ENCODE measurements at places on chromosomes 12 and 14.

GRCh38 chr14:51521764-51522163 is 129.9 kb upstream of the FRMD6 start:
- DNase-seq, result no peak

- no peak for DNase-seq
These were observed 75.8 kb upstream of the CNTN1 start for GRCh38 chr12:40616383-40616915.

DNA sequence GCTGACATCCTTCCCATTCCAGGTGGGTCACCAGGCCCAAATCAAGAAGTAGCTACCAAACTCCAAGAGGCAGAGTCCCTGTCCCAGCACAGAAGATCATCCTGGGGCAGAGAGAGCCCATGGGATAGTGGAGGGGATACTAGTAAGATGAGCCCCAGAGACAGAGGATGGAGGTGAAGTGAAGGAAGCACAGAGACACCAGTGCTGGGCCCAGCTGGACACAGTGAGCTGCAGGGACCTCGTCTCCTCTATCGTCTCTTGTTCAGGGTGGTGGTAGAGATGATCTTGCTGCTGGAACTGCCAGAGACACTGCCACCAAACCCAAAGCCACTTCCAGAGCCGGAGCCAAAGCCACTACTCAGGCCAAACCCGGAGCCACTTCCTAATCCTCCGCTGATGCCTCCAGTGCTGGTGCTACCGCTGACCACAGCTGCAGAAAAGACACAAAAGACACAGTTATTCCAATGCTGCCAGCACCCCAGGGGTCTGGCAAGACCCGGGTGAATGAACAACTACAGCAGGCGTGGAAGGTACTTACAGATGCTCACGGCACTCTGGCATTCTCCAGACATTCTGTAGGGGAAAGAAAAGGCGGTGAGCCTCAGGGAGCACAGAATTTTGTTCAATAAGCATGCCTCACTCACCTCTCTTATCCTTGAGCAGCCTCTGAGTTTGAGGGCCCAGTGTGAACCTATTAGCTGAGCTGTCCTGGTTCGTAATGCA is 6.9 kb downstream of the KRT4 start:
- DNase-seq, result no peak

DNA sequence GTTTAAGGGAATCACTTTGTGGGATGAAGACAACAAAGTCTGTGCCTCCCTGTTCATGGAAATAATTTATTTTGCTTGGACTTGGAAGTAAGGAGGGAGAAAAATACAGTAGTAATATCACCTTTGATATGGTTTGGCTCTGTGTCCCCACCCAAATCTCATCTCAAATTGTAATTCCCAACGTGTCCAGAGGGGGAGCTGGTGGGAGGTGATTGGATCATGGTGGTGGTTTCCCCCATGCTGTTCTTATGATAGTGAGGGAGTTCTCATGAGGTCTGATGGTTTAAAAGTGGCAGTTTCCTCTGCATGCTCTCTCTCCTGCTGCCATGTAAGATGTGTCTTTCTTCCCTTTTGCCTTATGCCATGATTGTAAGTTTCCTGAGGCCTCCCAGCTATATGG is 460.7 kb downstream of the NOVA1 start:
- no peak for DNase-seq

DNA sequence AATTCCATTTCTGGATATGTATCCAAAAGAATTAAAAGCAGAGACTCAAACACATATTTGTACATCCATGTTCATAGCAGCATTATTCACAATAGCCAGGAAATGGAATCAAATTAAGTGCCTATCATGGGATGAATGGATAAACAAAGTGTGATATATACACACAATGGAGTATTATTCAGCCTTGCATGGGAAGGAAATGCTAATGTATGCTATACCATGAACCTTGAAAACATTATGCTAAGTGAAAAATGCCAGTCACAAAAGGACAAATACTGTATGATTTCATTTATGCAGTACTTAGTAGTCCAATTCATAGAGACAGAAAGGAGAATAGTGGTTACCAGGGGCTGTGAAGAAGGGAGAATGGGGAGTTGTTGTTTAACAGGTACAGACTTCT is 32.1 kb upstream of the CSRNP2 start:
- DNase-seq, result no peak

DNA sequence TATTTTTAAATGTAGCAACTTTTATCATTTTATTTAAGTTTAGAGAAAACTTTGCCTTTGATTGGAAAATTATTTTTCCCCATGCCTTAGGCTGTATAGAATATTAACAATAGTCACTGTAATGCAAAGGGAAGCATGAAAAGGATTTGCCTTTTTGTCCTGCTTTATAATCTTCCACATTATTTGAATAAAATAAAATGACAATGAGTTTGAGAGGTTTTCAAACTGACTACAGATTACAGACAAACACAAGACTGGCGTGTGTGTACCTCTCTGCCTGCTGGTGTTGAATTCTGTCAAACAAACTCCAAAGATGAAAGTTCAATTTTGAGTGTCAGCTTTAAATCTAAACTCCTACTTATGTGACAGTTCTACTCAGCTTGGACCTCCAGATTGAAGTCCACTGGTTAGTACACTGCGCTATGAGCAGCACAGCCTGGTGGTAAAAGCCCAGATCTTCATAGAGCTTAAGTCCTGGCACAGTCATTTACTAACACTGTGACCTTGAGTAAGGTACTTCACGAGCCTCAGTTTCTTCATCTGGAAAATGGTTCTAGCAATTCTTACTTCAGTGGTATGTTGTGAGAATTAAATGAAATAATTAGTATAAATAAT is 98.3 kb upstream of the CPNE8 start:
- DNase-seq, result no peak

- no peak for DNase-seq
These were observed 68.9 kb downstream of the ZNF641 start for GRCh38 chr12:48281811-48282210.

GRCh38 chr12:114275086-114275485 is 130.9 kb downstream of the TBX5 start:
- no peak for DNase-seq

- DNase-seq, result no peak
These were observed 3.3 kb downstream of the KRT18 start for GRCh38 chr12:52952076-52952801.

- DNase-seq, result no peak
These were observed 19.0 kb upstream of the HNF1A start for GRCh38 chr12:120959111-120959878.

- no peak for DNase-seq
These were observed 83.6 kb downstream of the ANO2 start for GRCh38 chr12:5861416-5861815.

DNA sequence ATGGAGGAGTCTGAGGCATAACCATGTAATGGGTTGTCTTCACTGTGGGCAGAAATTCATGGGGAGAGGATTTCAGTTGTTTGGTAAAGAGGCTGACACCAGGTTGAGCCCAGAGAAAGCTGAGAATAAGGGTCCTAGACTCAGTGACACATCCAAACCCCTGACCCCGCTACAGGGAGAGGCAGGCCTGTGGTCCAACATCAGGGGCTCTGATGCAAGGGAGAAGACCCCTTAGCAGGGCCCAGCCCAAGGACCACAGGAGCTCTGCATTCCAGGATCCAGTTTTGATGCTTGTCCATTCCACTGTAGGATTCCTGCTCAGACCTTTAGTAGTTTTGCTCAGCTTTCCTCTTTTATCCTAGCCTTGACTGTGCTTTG is 15.5 kb downstream of the GPR68 start:
- no peak for DNase-seq

- DNase-seq, result no peak
These were observed 125.5 kb upstream of the SLC35F4 start for GRCh38 chr14:57991353-57991752.

GRCh38 chr14:91893669-91894068 is 26.3 kb upstream of the TC2N start:
- no peak for DNase-seq

- no peak for DNase-seq
These were observed 1.3 kb downstream of the TMEM233 start for GRCh38 chr12:119594772-119595445.

DNA sequence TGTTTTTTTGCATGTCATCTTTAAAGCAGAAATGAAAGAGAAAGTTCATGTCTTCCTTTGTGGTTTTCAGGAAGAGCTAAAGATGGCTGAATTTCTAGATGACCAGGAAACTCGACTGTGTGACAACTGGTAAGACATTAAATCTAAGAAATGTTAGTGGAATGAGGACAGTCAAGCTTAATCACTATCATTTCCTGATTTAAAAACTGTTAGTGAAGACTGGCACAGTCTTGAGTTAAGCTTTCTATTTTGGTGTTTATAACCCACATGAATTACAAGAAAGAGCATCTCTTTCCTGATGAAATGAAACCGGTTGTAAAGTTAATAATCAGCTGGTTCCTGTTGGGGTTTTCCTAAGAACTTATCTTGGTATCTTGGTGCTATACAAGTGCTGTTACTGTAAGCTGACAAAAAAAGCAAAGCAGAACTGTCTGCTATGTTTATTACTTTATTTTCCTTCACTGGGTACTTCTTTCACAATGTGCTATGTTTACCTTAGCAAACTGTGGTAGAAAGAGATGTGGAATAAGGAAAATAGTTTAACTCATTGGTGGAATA is 5.2 kb downstream of the TRAFD1 start:
- no peak for DNase-seq

DNA sequence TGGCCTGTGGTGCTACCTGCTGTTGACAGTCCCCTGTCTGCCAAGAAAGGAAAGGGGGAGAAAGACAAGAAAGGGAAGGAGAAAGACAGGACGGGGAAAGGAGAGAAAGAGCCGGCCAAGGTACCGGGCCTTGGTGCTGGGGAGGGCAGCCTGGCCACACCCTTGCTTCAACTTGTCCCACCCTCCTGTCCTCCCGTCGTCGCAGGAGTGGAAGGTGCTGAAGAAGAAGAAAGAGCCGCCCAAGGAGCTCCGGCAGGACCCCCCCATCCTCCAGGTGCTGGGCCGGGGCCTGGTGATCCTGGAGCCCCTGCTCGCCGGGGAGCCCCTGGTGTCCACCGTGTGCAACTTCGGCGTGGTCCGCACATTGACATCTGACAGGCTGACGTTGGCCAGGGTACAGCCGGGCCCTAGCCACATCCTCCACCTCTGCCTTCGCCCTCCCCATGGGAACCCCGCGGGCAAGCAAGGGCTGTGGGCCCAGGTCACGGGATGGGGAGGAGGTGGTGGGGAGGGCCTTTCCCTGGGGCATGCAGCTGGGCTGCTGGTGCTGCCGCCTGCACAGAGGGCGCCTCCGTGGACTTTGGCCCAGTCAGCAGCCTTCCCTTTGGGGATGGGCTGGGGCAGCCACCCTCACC is 2.9 kb upstream of the B3GNT4 start:
- DNase-seq, result no peak

- no peak for DNase-seq
These were observed 24.0 kb upstream of the ZDHHC17 start for GRCh38 chr12:76739896-76740295.

GRCh38 chr14:99730876-99731546 is 46.9 kb downstream of the CYP46A1 start:
- DNase-seq, result no peak

GRCh38 chr12:113936460-113936859 is 29.7 kb downstream of the RBM19 start:
- DNase-seq, result no peak

DNA sequence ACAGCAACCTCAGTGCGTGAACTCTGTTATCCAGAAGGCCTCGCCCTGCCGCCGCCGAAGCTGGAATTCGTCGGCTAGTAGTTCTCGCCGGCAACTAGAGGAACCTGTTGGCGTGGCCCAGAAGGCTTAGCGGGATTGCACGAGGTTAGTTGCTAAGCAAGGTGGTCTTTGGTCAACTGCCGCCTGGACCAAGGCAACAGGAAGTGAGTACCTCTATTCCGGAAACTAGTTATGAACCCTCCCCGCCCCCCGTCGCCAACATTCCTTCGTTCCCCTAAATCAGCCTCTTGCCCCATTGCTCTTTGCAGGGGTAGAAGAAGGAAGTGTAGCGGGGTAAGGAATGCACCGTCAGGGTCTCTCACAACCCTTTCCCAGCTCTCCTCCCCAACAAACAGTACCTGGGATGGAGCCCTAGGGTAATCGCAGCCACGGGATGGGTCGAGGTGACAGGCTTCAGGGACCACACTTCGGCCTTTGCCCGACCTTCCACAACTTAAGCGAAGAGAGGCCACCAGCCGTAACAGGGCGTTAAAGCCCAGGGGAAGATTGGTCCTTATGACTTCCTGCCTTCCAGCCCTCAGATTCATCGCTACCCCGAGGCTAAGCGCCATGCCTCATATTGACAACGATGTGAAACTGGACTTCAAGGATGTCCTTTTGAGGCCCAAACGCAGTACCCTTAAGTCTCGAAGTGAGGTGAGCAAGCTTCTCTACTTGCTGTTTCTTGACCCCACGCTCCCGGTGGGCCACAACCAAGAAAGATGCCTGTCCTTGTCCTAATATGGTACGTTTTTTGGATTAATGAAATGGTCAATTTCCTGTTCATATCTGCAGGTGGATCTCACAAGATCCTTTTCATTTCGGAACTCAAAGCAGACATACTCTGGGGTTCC is at the start of gene GMPR2:
GMPR2 (plus strand) TSS at position 285 of the 893 bp plus-strand sequence; CDS start at position 610, 325 bp downstream.
- DNase-seq, result no peak

- DNase-seq, result no peak
These were observed 47.2 kb downstream of the RPH3A start for GRCh38 chr12:112838731-112839130.

- no peak for DNase-seq
These were observed 256.1 kb downstream of the NAV3 start for GRCh38 chr12:78086553-78087362.

DNA sequence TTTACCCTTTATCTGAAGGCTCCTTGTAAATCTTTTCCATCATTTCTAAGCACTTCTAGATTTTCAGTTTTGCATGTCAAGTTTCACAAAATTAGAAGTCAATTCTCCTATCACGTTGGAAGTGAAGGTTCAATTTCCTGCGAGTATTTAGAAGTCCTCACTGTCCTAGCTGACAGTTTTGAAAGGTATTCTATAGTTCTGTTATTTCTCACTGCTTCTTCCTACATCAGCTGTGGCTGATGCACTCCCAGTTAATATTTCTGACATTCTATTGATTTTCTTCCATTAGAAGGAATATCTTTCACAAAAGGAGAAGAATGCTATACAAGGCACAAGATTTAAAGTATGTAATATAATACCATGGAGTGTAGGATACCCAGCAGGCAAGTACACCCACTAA is 15.8 kb upstream of the TMCC3 start:
- DNase-seq, result no peak

- DNase-seq, result no peak
These were observed 22.3 kb downstream of the PLEKHG3 start for GRCh38 chr14:64726585-64726890.

DNA sequence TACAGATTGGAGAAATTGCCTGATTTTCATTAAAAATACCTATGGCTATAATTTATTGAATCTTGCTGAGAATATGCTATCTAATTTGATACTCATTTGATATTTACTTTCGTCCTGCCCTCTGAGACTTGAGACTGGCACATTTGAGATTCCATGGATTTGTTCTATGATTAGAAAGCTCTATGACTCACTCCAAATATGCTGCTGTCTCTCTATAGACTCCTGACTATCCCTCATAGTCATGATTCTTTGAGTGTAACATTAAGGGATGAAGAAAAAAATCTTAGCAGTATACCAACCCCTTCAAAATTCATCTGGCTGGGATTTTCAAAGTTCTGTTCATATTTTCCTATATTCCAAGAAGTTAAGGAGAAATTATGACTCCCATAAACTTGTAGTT is 191.9 kb downstream of the LRIG3 start:
- DNase-seq, result no peak
